Activated naive CD4-positive, alpha-beta T cell treated with anti-CD3 and anti-CD28 coated beads for 36 hours (primary cell): ENCODE measurements at places on chromosomes 7 and 10.

DNA sequence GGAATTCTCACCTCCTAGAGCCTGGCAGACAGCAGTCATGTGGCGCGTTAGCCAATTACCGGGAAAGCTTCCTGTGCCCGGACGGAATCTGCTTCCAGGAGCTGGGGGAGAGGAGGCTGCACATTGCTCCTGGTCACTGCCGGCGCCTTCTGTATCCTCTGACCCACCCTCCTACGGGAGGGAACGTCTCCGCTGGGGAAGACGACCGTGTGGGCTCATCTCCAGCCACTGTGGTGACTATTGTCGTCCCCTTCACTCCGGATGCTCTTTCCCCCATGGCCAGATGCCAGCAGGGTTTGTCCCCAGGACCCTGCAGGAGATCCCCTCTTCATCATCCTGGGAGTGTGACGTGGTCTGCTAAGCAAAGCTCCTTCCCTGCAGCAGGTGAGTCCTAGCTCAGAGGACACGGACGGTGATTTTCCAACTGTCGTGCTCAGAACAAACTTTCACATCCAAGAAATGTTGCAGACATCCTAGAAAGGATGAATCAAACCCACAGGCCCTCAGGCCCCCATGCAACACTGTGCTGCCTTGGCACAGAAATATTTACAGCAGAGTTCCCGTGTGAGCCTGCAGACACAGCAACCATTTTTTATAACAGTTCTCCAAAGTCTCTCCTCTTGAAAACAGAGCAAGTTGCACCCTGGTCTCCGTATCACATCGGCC lies 29.6 kb upstream of the FAM20C start:
- DNase-seq = no peak
- peaks cover 6% of the 10 kb centered on the region for H3K27me3 ChIP-seq
- no peaks in the 10 kb centered on the region for H3K36me3 ChIP-seq
- no peaks in the 10 kb centered on the region for H3K4me1 ChIP-seq
- H3K27ac ChIP-seq = no peak overlapping the region

DNA sequence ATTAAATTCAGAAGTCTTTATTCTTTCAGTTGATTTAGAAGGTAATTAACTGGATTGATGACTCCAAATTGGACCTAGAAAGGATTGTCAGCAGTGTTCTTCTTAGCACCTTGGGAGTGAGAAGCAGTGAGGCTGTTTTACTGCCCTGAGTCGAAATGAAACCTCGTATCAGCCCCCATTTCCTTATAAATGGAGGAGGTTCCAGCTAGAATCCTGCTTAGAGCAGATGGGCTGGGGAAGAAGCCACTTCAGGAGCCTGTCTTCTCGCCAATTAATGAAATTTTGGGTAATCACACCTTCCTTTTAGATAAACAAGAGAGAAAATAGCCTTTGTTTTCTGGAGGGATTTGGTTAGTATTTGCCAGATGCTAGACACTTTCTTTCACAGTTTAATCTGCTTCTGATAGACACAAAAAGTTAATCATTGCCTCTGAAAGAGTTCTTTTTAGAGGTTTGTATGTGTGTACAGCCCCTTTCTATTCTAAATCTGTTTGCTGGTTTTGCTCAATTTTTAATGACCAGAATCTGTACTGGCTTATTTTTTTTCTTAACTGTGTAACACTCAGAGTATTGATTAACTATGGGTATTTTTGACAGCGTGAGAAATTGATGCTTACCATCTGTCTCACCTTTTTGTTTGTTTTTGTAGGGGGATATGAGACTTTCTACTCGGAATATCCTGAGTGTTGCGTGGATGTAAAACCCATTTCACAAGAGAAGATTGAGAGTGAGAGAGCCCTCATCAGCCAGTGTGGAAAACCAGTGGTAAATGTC lies 4.6 kb downstream of the DUSP5 start:
- peak overlapping the region; percentile 97 for H3K4me3 ChIP-seq
- peak overlapping the region; percentile 85 for H3K27ac ChIP-seq
- DNase-seq = peak; percentile 43
- H3K4me1 ChIP-seq = peaks cover 72% of the 10 kb centered on the region

- H3K4me3 ChIP-seq = no peak overlapping the region
- no peak for DNase-seq
- no peaks in the 10 kb centered on the region for H3K36me3 ChIP-seq
- H3K27me3 ChIP-seq = no peaks in the 10 kb centered on the region
Observed at GRCh38 chr7:13933536-13933935, 55.9 kb downstream of the ETV1 start.

GRCh38 chr10:78520737-78521430 lies 487.2 kb downstream of the RPS24 start:
- no peak overlapping the region for H3K4me3 ChIP-seq
- H3K27me3 ChIP-seq = no peaks in the 10 kb centered on the region
- no peaks in the 10 kb centered on the region for H3K36me3 ChIP-seq
- H3K4me1 ChIP-seq = peaks cover 9% of the 10 kb centered on the region

DNA sequence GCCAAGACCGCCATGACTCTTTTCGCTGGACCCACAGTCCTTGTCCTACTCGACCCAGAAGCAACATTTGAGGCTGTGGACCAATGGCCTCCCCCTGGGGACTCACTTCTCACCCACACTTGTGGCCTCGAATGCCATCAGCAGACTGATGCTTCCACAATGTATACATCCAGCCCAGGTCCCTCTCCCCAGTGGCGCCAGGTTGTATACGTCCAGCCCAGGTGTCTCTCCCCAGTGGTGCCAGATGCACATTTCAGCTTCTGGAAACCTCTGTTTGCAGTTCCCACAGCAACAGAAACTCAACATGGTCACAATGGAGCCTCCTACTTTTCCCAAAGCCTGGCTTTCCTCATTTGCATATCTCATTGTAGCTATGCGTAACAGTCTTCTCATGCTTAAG lies 210.5 kb upstream of the RNF32 start:
- H3K27ac ChIP-seq = no peak overlapping the region
- H3K4me3 ChIP-seq = no peak overlapping the region
- DNase-seq = no peak
- no peaks in the 10 kb centered on the region for H3K36me3 ChIP-seq
- peaks cover 2% of the 10 kb centered on the region for H3K27me3 ChIP-seq
- H3K4me1 ChIP-seq = no peaks in the 10 kb centered on the region

- no peak overlapping the region for H3K4me3 ChIP-seq
- H3K4me1 ChIP-seq = no peaks in the 10 kb centered on the region
- no peak for DNase-seq
- no peak overlapping the region for H3K27ac ChIP-seq
- no peaks in the 10 kb centered on the region for H3K36me3 ChIP-seq
Observed at GRCh38 chr7:47215640-47216039, 366.3 kb downstream of the TNS3 start.

- H3K27ac ChIP-seq = no peak overlapping the region
- H3K27me3 ChIP-seq = peaks cover 39% of the 10 kb centered on the region
- no peak for DNase-seq
- peaks cover 13% of the 10 kb centered on the region for H3K4me1 ChIP-seq
Observed at GRCh38 chr7:19772306-19772705, 1.1 kb downstream of the TMEM196 start.

DNA sequence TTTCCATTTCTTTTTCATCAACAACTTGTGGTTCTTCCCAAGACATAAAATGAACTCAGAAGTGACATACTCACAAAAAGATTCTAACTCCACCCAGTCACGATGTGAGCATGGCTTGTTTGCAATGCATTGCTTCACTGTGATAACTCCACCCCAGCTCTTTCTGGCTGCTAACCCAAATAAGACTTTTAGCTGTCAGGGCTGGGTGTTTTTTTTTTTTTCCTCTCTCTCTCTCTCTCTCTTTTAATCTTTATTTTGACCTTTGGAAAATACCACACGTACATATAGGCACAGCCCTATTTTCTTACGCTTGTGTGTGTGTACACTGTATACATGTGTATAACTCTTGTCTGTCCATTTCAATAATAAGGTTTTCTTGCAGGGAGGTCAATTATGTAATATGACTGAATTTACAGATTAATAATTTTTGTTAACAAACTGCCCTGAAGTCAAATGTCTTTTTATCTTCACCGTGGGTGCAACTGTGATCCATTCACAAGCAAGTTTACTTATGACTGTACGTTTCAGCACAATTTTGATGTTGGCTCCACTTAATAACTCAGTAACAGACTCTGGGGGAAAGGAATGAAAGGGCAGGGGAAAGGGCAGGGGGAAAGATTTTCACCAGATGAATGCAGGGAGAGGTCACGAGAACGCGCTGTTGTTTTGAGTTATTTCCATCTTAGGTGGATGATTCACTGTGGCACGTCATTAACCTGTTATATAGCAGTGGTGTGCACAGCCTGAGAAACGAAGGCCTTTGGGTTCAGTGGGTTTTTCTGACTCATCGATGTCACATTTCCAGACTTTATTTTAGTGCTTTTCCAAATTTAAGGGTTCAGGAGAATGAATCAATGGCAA lies 49.1 kb downstream of the APBB1IP start:
- peak overlapping the region; percentile 98 for H3K27ac ChIP-seq
- no peaks in the 10 kb centered on the region for H3K27me3 ChIP-seq
- H3K36me3 ChIP-seq = peaks cover 6% of the 10 kb centered on the region
- DNase-seq = peak; percentile 89
- H3K4me1 ChIP-seq = peaks cover 68% of the 10 kb centered on the region
- H3K4me3 ChIP-seq = peak overlapping the region; percentile 56

GRCh38 chr10:20396701-20397100 lies 500.4 kb downstream of the NEBL start:
- DNase-seq = no peak
- no peaks in the 10 kb centered on the region for H3K4me1 ChIP-seq
- H3K27ac ChIP-seq = no peak overlapping the region
- no peaks in the 10 kb centered on the region for H3K36me3 ChIP-seq
- H3K4me3 ChIP-seq = no peak overlapping the region
- no peaks in the 10 kb centered on the region for H3K27me3 ChIP-seq

GRCh38 chr10:119687192-119688032 lies 36.2 kb downstream of the BAG3 start:
- no peaks in the 10 kb centered on the region for H3K27me3 ChIP-seq
- H3K36me3 ChIP-seq = no peaks in the 10 kb centered on the region
- DNase-seq = no peak
- peak overlapping the region; percentile 57 for H3K27ac ChIP-seq
- H3K4me3 ChIP-seq = no peak overlapping the region

GRCh38 chr10:123888256-123888655 lies 3.4 kb downstream of the CPXM2 start:
- peaks cover 16% of the 10 kb centered on the region for H3K27me3 ChIP-seq
- no peaks in the 10 kb centered on the region for H3K36me3 ChIP-seq
- H3K4me1 ChIP-seq = no peaks in the 10 kb centered on the region
- no peak overlapping the region for H3K4me3 ChIP-seq
- H3K27ac ChIP-seq = no peak overlapping the region
- DNase-seq = no peak

GRCh38 chr7:128839751-128840177 lies 9.6 kb downstream of the FLNC start:
- no peaks in the 10 kb centered on the region for H3K36me3 ChIP-seq
- H3K27me3 ChIP-seq = no peaks in the 10 kb centered on the region
- H3K4me3 ChIP-seq = no peak overlapping the region
- peaks cover 3% of the 10 kb centered on the region for H3K4me1 ChIP-seq
- DNase-seq = no peak

- H3K36me3 ChIP-seq = no peaks in the 10 kb centered on the region
- no peaks in the 10 kb centered on the region for H3K4me1 ChIP-seq
- H3K27ac ChIP-seq = no peak overlapping the region
- H3K4me3 ChIP-seq = no peak overlapping the region
- no peak for DNase-seq
Observed at GRCh38 chr10:28508304-28508925, 24.5 kb upstream of the WAC start.

- H3K4me1 ChIP-seq = peaks cover 2% of the 10 kb centered on the region
- no peaks in the 10 kb centered on the region for H3K27me3 ChIP-seq
- no peak for DNase-seq
Observed at GRCh38 chr7:2049111-2049781, 183.5 kb downstream of the MAD1L1 start.

DNA sequence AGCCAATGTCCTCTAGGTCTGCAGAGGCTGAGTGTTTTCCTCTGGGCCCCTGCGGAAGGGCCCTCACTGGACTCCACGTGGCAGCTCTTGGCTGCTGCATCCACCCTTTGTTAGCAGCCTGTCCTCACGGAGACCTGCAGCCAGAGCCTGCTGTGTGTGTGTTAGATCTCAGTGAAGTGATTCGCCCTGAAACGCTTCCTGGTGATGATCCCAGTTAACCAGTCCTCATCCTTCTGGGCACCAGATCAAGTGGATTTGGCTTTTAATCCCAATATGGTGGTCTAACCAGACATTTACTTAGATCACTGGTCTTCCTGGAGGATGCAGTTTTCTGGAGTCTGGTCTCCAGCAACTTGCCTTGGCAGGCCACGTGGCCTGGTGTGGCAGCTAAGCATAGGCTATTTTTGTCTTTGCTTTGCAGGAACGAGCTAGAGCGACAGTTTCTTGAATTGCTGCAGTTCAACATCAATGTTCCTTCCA lies 39.5 kb upstream of the GJD4 start:
- no peak overlapping the region for H3K4me3 ChIP-seq
- no peak for DNase-seq
- no peak overlapping the region for H3K27ac ChIP-seq
- peaks cover 23% of the 10 kb centered on the region for H3K36me3 ChIP-seq
- no peaks in the 10 kb centered on the region for H3K27me3 ChIP-seq

- no peak overlapping the region for H3K4me3 ChIP-seq
- H3K27me3 ChIP-seq = no peaks in the 10 kb centered on the region
- H3K4me1 ChIP-seq = peaks cover 3% of the 10 kb centered on the region
- DNase-seq = no peak
Observed at GRCh38 chr7:1845536-1846311, 175.6 kb downstream of the ELFN1 start.

DNA sequence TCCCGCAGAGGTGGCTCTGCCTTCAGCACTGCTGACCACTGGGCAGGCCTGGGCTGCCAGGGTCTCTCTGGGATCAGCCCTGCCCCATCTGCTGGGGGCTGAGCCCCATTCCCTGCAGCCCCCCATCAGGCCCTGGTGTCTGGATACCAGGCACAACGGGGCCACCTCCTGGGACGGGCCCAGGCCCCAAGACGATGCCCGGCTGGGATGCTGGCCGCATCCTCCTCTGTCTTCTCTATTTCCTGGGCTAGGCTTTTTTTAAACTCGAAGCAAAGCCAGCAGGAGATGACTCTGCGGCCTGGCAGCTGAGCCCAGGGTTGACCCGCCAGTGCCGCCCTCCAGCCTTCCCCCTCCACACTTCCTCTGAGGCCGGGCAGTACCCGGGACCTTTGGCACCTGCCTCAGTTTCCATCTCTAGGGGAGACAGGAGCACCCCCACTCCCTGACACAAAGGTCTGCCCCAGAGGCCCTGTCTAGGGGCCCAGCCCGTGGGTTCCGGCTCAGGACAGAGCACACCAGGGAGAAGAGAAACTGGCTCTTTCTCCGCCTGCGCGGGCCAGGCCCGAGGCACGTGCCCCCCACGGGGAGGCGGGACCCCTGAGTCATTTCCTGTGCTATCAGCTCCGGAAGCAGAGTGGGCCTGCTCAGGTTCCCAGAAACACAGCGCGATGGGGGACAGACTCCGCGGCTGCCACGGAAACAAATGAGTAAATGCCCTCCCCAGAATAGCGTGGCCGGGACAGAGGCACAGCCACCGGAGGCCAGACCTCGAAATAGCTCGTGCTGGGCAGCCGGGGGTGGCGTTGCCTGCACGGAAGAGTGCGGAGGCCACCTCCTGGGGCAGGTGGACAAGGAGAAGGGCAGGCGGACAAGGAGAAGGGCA lies 84.6 kb upstream of the PDGFA start:
- peak; percentile 97 for DNase-seq
- H3K36me3 ChIP-seq = peaks cover 38% of the 10 kb centered on the region
- peak overlapping the region; percentile 84 for H3K4me3 ChIP-seq
- H3K4me1 ChIP-seq = peaks cover 71% of the 10 kb centered on the region
- H3K27me3 ChIP-seq = no peaks in the 10 kb centered on the region
- peak overlapping the region; percentile 100 for H3K27ac ChIP-seq

- no peak overlapping the region for H3K27ac ChIP-seq
- peak; percentile 14 for DNase-seq
- H3K4me1 ChIP-seq = no peaks in the 10 kb centered on the region
- no peaks in the 10 kb centered on the region for H3K36me3 ChIP-seq
Observed at GRCh38 chr7:13742811-13743210, 246.7 kb downstream of the ETV1 start.

GRCh38 chr10:110211465-110211843 lies 4.0 kb downstream of the MXI1 start:
- peak overlapping the region; percentile 97 for H3K27ac ChIP-seq
- DNase-seq = no peak
- peaks cover 2% of the 10 kb centered on the region for H3K36me3 ChIP-seq
- peaks cover 50% of the 10 kb centered on the region for H3K4me1 ChIP-seq
